Aorta (tissue), 5 donors: ENCODE measurements at places on chromosomes 3 and 15. TPM values are rescaled to one million over a fixed set of nuclear protein-coding genes. Genes with fewer than 3 reads are reported as not detected.

GRCh38 chr15:57379487-57379886, 3.2 kb downstream of the CGNL1 start:
- no peak for DNase-seq

GRCh38 chr3:126982126-126982470, 817 bp upstream of the PLXNA1 start:
- no peak for DNase-seq

SEMA3G gene
- 12.5 TPM for total RNA-seq

DNA sequence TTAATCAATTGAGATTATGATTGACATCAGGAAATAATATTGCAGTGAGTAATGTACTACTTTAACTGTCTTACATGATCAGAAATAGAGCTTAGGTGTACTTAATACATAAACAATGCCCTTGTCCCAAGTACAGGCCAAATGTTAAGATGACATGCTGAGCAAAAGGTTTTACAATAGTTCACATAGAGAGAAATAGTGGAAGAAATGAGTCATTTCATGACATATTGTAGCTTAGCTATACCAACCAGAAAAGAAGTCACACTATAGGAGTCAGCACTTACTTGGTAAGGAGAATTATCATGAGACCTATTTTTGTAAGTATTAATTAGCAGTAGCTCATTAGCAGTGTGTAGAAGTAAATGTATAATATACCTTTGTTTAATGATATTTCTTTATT, 96.4 kb upstream of the NANOGP8 start:
- no peak for DNase-seq

GRCh38 chr3:186298876-186299275, 63.2 kb downstream of the DGKG start:
- no peak for DNase-seq

- DNase-seq: no peak
Observed at GRCh38 chr3:20747741-20748140, 561.7 kb upstream of the SGO1 start.

SI gene
- not detected for total RNA-seq

DNA sequence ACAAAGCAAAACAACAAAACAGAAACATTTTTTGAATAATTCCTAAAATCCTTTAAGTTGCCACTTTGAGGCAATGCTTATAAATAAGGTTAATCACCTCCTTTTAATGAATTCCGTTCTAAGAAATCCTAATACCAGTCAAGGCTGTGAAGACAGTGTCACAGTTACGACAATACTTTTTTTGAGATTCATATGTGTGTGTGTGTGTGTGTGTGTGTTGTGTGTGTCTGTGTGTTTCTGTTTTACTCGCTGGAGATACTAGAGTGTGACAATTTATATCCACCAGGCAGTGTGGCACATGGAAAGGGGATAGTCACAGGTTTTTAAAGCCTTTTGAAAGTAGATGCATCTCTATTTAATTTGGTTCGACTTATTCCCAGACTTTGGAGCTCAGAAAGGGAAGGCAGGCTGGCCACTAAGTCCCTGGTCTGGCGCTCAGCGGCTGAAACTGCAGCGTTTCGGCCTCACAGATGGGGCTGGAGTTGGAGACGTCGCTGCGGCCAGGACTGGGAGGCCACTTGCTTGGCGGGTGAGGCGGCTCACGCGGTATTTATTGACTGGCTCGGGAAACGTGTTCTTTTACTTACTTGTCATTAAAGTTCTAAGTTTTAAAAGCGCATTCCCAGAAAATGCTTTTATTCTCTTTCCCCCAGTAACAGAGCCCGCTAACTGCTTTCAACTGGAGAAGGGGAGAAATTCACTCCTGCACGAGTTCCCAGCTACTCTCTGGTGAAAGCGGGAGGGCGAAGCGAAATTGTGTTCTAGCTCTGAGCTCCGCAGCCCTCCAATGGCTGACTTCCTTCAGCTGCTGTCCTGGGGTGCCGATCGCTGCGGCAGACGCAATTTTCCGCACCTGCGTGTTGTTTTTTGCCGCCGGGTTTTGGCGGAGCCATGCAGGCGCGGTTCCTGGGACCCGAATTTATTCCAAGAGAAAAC, 13.7 kb downstream of the ZIC1 start:
- DNase-seq: no peak

DNA sequence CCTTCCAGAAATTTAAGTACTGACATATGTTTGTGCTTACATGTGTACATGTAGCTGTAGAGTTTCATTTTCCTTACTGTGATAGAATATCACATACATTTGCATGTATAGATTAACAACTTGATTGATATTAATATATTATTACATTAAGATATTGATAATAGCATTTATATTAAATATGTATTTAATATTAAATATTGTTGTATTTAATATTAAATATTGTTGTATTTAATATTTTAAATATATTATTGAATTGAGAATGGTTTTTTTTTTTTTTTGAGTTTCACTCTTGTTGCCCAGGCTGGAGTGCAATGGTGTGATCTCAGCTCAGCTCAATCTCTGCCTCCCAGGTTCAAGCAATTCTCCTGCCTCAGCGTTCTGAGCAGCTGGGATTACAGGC, 76.5 kb downstream of the MYH15 start:
- DNase-seq: no peak

ACVR2B gene
- 8.2 TPM for total RNA-seq

GPR27 gene
- total RNA-seq: 2.1 TPM

DNA sequence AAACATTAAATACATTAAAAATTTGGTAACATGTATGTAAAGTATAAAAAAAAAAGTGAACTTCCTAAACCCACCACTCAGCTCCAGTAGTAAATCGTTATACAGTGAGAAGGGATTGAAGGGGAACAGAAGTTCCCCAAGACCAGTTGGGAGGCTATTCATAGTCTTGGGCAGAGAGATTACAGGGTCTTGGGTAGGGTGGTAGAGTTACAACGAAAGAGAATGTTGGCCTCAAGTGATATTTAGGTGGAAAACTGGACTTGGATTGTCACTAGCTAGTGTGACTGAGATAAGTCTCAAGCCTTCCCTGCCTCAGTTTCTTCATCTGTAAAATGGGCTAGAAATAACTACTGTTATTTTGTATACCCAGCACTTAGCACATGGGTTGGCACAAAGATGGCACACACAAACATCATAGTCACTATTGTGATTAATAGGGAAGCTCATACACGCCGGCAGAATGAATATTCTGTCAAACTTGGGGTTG, 431 bp upstream of the YEATS2 start:
- DNase-seq: no peak

DNA sequence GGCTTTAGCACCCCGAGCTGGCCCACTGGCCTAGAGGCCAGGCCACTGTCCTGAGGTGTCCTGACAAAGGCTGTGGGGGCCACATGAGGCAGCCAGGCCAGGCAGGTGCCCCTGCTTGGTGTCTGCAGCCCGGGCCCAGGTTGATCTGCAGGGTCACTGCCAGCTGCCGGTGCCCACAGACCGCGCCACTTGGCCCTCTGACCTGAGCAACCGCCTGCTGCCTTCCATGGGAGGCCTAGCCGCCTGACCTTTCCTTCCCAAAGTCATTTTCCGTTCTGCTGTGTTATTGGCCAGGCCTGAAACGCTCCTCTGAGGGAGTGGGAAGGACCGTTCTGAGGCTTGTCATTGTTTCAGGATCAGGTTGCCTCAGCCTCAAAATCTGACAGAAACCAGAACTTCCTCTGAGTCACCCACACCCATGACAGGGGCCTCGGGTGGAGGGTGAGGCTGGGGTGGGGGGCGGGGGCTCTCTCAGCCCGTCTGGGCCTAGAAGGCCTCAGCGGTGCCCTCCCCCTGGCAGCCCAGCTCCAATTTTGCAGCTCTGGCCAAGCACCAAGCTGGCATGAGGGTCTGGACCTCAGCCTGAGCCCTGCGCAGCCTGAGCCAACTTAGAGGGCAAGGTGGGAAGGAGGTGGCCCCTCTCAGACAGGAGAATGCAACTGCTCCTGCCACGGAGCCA, 140.7 kb upstream of the MEF2A start:
- peak; percentile 82 for DNase-seq

DNA sequence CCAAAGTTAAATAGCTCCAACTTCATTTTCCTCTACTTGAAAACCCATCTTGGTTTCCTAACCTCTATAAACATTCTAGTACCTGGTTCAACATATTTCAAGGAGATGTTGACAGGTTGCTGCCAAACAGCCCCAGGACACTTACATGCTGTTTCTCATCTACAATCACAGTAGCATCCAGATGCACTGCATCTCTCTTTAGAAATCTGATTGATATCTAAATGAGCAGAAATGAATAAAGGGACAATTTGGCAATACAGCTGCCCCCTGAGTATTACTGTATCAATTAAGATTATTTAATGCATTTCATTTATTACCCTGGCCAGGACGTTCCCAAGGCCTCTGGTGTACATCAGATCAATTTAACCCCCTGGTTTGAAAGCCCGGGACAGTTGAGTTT, 74.0 kb downstream of the SSR3 start:
- DNase-seq: no peak

DNA sequence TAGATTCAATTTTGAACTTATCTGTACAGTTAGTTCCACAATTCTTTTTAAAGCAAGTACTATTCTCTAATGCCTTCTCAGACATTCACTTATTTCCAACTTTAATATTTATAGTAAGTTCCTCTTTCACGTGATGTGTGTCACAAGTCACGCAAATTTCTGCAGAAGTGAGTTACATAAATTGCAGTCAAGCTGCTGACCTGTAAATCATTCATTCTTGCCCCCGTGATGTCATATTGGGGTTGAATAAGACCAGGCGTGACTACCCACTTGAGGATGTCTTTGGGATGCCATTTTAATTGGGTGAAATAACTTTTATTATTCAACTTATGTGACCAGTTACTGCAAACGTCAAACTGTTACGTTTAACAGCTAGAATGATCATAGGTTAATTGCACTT, 15.1 kb downstream of the PPARG start:
- no peak for DNase-seq

DNA sequence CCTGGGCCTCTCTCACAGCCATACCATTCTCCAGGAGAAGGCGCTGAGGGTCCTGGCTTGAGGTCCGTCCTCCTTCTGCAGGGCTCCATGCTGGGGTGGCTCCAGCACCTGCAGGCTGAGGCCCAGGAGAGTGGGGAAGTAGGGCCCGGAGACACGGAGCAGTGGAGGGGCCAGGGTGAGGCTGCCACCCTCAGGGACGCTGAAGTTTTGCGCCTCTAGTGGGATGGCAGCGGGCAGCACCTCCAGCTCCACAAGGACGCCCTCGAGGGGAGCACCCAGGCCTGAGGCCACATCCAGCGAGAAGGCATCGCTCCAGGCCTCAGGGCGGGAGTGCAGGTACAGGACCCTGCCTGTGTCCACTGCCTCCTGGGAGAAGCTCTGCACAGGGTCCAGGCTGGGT, 27.5 kb downstream of the CSPG4 start:
- no peak for DNase-seq

TMCO5A gene
- total RNA-seq: not detected

VIPR1 gene
- 7.6 TPM for total RNA-seq

DNA sequence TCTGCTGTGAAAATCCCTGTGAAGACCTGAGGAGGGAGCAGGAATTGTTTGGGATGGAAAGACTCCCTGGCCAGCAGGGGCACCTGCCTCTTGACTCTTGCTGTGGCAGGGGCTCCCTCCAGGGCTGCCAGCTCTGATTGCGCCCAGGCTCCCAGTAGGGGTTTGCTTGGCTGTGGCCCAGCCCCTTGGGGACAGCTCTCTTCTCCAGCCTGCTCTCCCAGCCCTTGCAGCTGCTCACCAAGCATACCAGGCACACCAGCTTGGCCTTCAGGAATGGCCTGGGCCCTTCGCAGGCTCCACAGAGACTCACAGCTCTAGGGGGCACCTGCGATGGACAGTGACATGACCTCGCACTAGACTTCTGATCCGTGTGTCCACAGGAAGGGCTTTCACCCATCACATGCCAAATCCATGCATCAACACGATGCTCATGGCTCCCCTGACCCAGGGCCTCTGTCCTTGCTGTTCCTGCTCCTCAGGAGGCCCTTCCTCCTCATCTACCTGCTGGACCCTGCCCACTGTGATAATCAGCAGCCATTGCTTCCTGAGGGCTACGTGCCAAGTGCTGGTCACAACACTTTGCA, 61.8 kb downstream of the SCN5A start:
- DNase-seq: peak; percentile 30

PCNP gene
- total RNA-seq: 176 TPM

SLC6A11 gene
- total RNA-seq: not detected

DNA sequence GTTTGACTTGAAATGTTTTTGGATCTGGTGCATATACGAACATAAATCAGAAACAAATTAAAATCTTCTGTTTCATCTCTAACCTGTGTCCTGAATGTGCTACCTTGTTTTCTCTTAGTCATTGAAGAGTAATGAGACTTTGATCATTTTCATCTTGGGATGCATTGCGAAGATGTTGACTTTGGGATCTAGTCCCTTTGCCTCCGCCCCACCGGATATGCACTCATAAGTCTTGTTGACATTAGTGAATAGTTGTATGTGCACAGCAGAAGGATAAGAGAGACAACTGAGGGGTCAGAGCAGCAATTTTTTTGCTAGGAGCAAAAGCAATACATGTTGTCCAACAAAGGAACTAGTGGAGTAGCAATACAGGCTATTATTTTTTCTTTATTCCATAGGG, 35.9 kb upstream of the SPRED1 start:
- no peak for DNase-seq

- no peak for DNase-seq
Observed at GRCh38 chr3:183892610-183893214, 8.0 kb upstream of the PARL start.

C3orf49 gene
- total RNA-seq: not detected

- no peak for DNase-seq
Observed at GRCh38 chr3:196193133-196193735, 18.0 kb downstream of the ZDHHC19 start.

DNA sequence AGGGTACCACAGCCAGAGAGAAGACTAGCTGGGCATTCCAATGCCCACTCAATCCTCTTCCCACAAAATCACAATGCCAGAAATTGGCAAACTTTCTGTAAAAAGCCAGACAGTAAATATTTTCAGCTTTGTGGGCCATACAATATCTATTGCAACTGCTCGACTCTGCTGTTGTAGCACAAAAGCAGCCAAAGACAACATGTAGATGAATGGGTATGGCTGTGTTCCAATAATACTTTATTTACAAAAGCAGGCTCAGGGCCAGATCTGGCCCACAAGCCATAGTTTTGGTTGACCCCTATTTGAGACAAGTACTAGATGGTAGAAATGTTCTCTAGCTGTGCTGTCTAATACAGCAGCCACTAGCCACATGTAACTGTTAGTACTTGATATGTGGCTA, 330.9 kb downstream of the ERC2 start:
- DNase-seq: no peak

- no peak for DNase-seq
Observed at GRCh38 chr15:68536331-68537095, 42.3 kb upstream of the CORO2B start.

GRCh38 chr3:142244056-142244455, 18.7 kb upstream of the GK5 start:
- DNase-seq: no peak

DNA sequence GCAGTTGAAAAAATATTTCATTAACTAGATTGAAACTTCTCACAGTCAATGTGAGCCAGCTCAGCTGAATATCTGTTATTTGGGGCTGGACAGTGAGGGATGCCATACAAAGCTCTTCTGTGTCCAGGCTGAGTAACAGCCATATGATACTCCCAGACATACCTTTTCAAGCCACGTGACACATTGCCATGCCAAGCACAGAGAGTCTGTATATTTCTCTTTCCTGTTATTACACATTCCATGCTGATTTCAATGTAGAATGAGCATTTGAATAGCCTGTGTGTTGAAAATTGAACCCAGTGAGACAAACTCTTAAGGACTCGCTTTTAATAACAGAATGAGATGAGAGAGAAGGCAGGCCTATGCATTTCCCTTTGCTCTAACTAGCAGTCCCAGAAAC, 334.7 kb upstream of the RASGRP1 start:
- no peak for DNase-seq

CCR9 gene
- not detected for total RNA-seq

- DNase-seq: peak; percentile 43
Observed at GRCh38 chr3:127083778-127084397, 101.0 kb downstream of the PLXNA1 start.

GRCh38 chr15:90131848-90132247, 29.6 kb upstream of the IDH2 start:
- no peak for DNase-seq
